ENCODE measurements at places on chromosomes 7 and 10.

GRCh38 chr10:47337310-47337709, 10.9 kb upstream of the RBP3 start:
- DNase-seq = no peak

- DNase-seq = no peak
Measured at GRCh38 chr10:73971636-73972354, 26.1 kb upstream of the VCL start.

DNA sequence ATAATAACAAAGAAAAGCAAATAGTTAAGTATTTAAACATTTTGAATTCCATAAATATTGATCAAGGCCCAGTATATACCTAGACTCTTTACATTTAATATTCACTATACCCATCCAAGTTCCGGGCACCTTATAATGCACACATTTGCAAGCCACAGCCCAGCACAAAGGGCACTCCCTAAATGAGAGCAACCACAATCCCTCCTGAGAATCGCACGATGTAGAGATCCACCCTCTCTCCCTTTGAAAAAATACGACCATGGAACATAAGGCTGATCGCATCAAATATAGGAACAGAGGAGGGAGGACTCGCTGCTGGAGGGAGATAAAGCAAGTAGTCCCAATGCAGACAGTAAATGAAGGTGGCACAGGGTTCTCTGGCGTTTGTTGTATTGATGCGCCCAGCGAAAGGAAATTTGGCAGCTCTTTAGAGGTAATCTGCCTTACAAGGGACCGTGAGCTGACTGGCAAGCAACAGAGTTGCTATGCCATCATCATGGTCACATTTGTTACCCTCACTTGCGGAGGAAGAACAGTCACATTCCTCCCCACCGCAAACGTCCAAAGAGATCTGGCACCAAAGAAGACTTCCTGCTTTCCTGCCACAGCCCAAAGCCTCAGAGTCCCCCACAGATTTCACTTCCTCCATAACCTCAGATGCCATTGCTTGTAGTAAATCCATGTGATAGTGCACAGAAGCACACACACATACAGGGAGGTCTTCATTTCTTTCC, 16.1 kb upstream of the TAS2R40 start:
- no peak for DNase-seq

- peak; percentile 60 for DNase-seq
Measured at GRCh38 chr7:156949541-156950380, at the start of gene NOM1. Gene NOM1, plus strand, starts transcription at chr7:156949712. Its CDS starts 26 bp downstream, at chr7:156949738.

DNA sequence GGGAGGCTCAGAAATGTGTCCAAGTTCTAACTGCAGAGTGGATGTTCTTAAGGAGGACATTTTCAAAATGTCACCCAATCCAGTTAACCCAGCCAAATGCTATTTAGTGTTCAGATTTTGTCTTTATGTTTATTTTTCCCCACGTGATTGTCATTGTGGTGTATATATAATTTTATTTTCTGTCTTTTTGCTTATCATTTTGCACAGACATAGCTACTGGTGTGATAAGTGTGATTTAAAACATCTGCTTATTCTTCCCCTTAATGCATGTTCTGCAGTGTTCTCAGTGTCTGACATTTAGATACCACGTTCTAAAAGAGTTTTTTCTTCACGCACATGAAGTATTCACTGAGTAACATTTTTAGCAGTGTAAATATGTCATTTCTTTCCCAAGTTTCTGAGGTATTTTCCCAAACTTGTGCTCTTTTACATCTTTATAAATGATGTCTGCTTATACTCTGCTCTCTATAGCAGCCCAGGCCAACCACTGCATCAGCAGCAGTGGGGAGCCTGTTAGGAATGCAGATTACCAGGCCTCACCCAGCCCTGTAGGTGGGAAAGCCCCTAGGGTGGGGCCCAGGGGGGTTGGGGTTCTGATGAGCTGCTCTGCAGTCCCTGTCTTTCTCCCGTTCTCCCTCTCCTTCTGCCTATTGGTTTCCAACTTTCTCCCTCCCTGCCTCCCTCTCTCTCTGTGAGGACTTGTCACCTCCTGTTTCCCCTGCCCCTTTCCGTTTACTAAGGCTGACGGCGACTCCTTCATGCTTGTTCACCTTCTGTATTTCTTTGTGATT, 20.8 kb downstream of the ADCY1 start:
- DNase-seq = no peak

- DNase-seq = no peak
Measured at GRCh38 chr7:65509368-65510186, 135.9 kb downstream of the ZNF92 start.

GRCh38 chr7:66247380-66248078, 42.4 kb downstream of the TPST1 start:
- DNase-seq = no peak
